ENCODE measurements at places on chromosomes 4 and X.

DNA sequence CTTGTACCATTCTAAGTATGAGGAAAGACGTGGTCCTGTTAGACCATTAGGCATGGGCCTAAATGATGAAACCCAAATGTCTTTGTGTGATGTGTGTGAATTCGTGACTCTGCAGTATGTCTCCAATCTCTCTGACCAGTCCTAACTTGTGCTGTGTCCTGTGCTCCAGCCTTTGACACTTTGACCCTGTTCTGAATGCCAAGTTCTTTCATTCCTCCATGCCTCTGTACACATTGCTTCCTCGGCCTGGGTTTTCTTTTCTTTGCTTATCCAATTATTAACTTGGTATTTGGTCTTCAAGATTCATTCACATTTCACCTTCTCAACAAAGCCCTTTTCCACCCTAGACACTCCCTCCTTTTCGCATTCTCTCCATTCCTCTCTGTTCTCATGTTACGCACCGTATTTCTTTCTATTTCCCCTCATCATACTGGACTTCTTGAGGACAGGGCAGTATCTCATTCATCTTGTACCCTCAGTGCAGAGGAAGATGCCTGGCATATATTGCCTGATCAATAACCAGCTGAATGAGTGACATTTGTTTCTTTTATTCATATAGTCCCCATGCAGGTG, 138.7 kb downstream of the F11 start:
- no peak for DNase-seq

- no peak for DNase-seq
Observed at GRCh38 chr4:106816496-106816895, 219.6 kb downstream of the DKK2 start.

DNA sequence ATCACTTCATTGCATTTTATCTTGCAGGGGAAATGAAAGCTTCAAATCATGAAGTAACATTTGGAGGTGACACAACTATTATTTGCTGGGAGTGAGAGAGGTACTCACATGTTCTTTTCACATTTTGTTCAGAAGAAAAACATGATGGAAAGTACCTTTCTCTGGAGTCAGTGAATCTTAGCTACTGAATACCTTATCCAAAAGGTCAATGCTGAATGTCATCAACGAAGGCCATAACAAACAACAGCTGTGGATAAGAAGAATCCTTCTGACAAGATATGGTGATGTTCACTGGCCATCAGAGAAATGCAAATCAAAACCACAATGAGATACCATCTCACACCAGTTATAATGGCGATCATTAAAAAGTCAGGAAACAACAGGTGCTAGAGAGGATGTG, 36.5 kb upstream of the NUDT10 start:
- no peak for DNase-seq

- no peak for DNase-seq
Observed at GRCh38 chrX:50211510-50211909, 6.9 kb downstream of the CCNB3 start.

- DNase-seq, result no peak
Observed at GRCh38 chr4:158316264-158316663, 106.0 kb downstream of the TMEM144 start.

DNA sequence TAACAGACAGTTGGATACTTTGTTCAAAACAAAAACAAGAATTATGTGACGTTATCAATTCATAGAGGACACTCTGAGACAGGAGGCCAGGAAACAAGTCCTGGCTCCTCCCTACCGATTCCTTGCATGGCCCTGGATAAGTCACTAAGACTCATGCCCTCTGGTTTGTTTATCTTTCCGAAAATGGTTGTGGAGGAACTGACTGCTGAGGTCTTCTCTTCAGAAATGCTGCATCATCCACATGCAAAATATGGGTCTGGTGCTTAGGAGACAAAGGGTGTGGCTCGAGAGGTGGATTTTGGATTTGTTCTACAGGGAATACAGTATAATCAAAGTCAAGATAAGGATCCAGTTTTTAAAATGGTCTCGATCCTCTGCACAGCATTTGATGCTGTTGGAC, 130.9 kb downstream of the RELL1 start:
- DNase-seq, result no peak

DNA sequence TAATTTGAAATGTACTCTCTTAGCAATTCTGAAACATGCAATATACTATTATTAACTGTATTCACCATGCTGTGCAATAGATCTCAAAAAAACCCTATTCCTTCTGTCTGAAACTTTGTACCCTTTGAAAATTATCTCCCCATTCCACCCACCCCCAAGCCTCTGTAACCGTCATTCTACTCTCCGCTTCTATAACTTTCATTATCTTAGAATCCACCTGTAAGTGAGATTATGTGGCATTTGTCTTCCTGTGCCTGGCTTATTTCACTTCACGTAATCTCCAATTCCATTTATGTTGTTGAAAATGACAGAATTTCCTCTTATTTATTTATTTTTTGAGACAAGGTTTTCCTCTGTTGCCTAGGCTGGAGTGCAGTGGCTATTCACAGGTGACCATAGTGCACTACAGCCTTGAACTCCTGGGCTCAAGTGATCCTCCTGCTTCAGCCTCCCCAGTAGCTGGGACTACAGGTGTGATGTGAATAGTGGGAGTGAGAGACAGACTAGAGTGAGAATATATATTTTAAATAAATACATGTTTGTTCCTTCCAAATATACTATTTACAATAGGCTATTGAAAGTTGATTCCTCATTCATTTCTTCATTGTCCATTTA, 30.5 kb downstream of the VSIG4 start:
- DNase-seq, result no peak

DNA sequence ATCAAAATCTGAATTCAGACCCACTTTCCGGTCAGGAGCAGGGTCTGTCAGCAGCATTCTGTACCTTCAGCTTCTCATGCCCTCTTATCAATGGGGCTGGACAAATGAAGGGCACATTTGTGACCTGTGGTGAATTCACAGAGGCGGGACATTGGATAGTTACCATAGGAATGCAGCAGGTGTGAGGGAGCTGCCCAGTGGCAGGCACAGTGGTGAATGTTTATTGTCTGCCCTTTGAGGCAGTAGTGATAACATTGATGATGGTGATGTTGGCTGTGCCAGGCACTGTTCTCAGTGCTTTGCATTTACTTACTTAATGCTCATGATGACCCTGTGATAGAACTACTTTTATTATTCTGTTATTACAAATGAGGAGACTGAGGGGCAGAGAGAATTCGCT, 101.2 kb upstream of the KIT start:
- no peak for DNase-seq

GRCh38 chrX:154378059-154378798, 866 bp upstream of the EMD start:
- DNase-seq, result no peak

DNA sequence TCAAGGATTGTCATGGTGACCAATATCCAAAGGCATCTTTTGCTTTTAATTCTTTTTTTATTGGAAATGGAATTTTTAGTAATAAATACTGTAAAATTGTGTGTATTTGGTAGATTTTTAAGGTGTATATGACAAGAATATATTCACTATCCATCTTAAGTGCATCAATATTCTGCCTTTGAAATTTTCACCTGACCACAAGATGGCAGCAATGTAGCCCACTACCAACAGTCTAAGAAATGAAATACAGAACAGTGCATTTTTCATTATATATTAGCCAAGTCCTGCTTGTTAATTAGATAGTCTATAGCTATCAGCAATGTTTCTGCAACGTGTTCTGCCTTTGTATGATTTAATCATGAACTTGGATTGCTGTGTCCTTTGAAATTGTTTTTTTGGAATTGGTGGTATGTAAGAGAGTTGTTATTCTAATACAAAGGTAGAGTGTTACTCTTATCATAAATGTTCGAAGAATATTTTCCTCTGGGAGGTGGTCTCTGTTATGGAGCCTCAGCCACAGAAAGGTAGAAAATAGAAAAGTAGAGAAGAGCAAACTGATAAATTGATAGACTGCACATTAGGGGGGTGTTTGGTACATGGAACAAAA, 38.2 kb downstream of the HPGDS start:
- no peak for DNase-seq

All from SHP77 treated with DMSO at 0.1 percent for 48 hours (cell line).